ENCODE measurements at places on chromosomes 2 and 18.

- no peak for ATAC-seq
These were observed 302.4 kb downstream of the STK39 start for GRCh38 chr2:167944825-167945659.

DNA sequence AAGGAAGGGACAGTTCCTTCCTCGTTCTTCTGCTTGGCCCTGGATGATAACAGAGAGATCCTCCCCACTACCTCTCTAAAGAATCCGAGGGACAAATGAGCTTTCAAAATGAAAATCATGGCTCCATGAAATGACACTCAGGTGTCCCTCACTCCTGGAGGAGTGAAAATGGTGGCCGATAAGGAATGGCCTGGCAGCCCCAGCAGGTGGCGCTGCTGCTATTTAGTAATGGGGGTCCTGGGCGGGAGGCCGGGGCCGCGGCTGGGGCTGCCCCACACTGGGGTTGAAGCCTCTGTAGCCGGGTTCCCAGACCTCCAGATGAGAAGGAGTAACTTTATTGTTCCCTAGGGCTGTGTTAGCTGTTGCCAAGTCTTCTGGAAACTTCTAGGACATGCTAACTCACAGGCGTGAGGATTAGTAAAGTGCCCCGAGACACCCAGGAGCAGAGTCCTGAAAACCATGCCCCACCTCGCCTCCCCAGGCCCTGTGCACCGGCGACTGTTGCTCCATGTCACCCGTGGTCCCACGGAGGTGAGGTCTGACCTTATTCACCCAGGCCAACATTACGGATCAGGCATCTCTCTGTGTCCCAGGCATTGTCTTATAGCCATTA, 138.0 kb downstream of the CTIF start:
- peak; percentile 51 for ATAC-seq

DNA sequence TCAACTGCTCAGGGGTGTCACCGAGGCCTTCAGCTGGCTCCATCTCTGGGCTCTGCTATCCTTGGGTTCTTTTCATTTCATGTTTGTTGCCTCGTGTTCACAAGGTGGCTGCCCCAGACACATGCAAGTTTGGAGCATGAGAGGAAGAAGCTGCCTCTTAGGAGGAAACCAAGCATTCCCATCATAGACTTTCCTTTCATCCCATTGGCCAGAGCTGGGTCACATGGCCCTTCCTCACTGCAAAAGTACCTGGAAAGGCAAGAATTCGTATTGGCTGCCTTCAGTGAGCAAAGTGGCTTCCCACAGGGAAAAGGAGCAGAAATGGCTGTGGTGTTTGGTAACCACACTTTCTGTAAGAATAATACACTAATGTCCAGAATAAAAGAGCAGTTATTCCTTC, 155.7 kb upstream of the RAB12 start:
- ATAC-seq: no peak

- no peak for ATAC-seq
These were observed 148.8 kb downstream of the INO80D start for GRCh38 chr2:205937211-205937610.

GRCh38 chr2:234623521-234623991, 126.7 kb upstream of the ARL4C start:
- ATAC-seq: no peak

DNA sequence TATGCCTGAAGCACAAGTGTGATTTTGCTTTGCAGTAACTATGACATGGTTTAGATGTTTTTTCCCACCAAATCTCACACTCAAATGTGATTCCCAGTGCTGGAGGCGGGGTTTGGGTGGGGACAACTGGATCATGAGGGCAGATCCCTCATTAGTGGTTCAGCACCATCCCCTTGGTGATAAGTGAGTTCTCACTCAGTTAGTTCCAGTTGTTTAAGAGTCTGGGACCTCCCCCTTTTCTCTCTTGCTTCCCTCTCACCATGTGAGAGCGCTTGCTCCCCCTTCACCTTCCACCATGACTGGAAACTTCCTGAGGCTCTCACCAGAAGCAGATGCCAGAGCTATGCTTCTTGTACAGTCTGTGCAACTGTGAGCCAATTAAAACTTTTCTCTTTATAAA, 102.9 kb downstream of the NBAS start:
- ATAC-seq: no peak

DNA sequence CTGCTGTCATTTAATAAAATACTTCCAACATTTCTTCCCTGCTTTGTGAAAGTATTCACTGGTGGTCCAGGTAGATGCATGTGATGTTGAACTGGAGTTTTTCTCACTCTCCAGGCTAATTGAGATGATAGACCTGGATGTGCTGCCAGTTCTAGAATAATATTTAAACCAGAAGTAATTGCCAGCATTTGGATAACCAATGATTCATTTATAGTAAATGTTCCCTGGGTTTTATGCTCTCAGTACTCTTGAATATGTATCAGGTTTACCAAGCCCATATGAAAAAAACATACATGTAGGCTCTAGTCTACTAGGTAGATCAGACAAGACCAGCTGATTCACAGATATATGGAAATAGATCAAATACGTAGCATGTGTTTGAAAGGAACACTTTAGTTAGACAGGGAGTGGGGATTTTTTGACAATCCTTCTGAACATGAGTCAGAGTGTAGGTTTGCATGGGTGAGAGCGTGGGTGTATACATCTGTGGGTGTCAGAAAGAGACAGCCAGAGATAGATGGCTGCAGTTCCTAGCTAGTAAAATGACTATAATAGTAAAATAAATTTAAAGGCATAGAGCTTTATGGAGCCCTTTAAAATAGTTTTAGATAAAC, 115.1 kb downstream of the NAB1 start:
- no peak for ATAC-seq

DNA sequence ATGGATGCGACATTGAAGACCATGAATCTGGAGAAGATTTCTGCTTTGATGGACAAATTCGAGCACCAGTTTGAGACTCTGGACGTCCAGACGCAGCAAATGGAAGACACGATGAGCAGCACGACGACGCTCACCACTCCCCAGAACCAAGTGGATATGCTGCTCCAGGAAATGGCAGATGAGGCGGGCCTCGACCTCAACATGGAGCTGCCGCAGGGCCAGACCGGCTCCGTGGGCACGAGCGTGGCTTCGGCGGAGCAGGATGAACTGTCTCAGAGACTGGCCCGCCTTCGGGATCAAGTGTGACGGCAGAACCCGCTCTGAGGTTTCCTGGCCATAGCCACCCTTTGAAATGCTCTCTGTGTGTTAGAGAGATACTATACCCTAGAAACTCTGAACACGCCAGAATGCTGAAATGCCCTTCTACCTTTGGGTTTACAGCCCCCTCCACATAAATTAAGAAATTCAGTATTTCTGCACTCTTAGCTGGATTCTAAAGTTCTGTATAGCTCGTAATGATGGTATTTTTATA, 659 bp downstream of the CHMP1B start:
- ATAC-seq: peak; percentile 28

DNA sequence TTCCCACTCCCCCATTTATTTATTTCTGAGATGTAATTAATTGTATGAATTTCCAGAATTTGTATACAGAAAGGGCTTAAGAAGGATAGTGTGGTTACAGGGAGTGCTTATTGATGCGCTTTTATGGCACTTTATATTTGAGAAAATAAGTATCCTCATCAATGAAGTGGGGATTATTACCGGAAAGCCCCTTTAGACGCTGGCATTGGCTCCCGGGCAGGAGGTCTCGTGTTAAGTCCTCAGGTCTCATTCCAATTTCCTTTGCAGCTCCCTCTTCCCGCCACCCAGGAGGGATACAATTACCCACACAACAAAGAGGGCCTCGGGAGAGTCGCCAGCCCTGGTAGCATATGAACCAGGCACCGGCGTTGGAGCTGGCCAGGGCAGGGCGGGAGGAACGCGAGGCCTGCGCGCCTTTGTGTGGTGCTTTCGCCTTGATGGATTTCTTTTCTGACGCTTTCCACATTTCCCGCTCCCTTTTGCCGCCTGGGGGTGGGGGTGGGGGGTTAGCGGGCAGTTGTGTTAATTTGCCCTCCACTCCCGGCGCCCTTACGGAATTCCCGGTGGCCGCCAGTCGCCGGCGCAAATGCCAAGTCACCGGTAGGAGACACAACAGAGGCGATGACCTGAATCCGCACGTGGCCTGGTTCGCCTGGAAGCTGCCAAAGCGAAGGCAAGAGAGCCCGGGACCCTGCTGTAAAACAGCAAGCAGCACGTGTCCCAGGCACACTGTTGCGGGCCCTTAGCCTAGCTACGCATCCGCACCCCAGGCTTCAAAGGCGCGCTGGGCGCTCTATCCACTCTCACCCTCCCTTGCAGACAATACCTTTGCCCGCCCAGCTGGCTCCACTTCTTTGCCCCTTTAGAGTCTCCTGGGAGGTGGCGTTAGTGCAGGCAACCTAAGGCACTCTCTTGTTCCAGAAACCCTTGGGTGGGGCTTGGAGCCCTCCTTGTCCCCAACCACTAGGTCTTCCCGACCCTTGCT, 3.3 kb downstream of the GAD1 start:
- ATAC-seq: no peak

- ATAC-seq: no peak
These were observed 76.0 kb downstream of the CEP192 start for GRCh38 chr18:13067124-13067523.

GRCh38 chr2:68177541-68177940, 19.9 kb downstream of the PNO1 start:
- ATAC-seq: no peak

DNA sequence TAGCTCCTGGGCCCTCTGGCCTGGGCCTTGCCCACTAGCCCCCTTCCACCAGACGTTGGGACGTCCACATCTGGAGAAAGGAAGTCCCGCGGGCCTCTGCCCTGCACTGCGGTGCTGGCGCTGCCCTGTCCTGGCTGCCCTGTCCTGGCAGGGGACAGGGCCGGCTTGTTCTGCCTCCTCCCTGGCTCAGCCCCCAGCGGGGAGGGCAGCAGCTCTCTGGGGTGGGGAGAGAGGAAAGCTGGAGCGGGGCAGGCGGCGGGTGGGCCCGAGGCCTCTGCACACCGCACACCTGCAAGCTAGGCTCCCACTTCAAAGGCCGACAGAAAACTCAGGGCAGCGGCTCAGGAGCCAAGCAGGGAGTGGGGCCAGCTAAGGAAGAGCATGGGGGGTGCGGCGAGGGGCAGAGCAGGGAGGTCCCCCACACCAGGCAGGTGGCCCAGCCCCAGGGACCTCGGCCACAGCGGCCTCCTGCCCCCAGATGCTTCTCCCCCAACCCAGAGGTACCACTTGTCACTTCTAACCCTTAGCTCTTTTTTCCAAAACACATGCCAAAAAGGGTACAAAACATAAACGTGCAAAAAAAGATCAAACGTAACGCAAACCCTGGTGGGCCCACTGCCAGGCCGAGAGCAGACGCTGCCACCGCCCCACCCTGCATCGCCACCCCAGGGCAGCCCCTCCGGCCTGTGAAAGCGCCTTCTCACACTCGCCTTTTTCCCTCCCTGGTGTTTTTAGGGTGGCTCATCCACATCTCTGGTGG, 13.5 kb downstream of the SNED1 start:
- ATAC-seq: no peak

GRCh38 chr2:42076357-42077225, 28.8 kb downstream of the PKDCC start:
- no peak for ATAC-seq

DNA sequence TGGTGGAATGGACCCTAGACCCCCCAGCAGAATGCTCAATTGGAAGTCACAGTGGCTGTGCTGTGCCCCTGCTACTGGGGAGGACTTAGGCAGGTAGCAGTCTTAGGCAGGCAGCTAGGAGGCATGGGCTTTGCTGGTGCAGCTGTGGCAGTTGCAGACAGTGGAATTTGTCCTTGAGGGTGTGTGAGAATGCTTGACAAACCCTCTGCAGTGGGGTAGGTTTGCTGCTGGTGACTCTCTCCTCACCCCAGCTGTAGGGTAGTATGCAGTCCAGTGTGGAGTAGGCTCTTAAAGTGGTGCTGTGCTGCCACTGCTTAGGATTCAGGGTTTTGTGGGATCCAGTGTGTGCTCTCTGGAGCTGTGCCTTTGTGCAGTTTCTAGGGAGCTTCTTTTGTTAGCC, 61.3 kb downstream of the NUP35 start:
- ATAC-seq: no peak

- no peak for ATAC-seq
These were observed 620 bp upstream of the WDFY1 start for GRCh38 chr2:223945755-223946154.

DNA sequence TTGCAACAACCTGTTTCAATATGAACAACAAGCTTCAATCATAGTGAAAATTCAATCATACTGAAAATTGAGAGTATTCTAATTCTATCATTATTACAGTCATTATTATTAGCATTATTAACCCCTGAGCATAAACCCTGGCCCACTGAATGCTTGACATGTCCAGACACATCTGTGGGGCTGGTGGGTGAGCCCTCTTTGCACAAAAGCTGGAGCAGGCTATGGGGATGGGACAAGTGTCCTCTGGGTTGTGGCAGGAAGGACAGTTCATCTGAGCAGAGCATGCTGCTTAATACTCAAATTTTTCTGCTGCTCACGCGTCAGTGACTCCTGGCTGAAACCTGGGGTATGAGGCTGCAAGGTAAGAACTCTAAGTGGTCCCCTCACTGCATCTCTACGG, 451.1 kb upstream of the POU3F3 start:
- no peak for ATAC-seq

DNA sequence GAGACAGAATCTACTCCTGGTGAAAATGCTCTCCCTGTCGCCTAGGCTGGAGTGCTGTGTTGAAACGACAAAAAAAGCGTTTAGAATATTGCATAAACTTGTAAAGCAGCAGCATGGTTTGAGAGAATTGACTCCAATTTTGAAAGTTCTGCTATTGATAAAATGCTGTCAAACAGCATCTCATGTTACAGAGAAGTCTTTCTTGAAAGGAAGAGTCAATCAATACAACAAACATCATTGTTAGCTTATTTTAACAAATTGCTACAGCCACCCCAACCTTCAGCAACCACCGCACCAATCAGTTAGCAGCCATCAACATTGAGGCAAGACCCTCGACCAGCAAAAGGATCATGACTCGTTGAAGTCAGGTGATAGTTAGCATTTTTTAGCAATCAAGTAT, 6.9 kb downstream of the C2orf76 start:
- ATAC-seq: no peak

- ATAC-seq: no peak
These were observed 2.8 kb downstream of the KCNG2 start for GRCh38 chr18:79800371-79801180.

DNA sequence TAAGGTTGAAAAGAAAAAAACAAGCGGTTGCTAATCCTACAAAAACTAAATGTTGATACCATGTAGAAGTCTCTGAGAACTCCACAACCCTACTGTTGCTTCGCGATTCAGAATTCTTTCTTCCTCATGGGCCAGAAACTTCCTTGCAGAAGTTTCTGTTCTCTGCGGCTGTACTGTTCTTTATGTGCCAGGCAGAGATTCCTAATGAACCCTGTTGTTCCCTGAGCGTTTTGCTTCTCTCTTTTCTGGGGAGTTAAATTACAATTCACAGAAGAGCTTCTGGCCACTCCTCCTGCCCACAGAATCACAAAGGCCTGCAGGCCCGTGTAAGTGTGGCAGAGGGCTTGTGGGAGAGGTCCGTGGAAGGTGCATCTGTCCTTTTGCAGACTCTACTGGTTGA, 1.8 kb upstream of the THNSL2 start:
- ATAC-seq: no peak

DNA sequence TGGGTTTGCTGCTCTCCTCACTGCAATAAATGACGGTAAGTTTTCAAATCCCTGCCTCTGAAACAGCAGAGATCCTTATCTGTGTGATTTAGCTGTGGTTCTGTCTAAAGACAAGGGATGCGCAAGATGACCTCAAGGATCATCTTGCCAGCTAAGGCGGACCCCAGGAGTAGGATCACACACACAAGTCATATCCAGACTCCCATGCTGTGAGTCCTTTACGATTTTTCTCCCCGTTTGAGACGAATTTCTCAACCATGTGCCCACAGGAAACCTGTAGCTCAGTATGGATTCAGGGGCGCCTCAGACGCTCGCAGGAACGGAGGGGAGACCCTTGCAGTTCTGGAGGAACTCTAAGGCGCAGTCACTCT, 11.1 kb upstream of the DCTN1 start:
- ATAC-seq: peak; percentile 71

Data from SK-N-SH treated with all-trans-retinoic acid at 6 μM for 48 hours (cell line).